Esophagus mucosa (tissue), 1 donor: ENCODE measurements at places on chromosomes 11 and 22. TPM values are rescaled to one million over a fixed set of nuclear protein-coding genes. Genes with fewer than 3 reads are reported as not detected.

DNA sequence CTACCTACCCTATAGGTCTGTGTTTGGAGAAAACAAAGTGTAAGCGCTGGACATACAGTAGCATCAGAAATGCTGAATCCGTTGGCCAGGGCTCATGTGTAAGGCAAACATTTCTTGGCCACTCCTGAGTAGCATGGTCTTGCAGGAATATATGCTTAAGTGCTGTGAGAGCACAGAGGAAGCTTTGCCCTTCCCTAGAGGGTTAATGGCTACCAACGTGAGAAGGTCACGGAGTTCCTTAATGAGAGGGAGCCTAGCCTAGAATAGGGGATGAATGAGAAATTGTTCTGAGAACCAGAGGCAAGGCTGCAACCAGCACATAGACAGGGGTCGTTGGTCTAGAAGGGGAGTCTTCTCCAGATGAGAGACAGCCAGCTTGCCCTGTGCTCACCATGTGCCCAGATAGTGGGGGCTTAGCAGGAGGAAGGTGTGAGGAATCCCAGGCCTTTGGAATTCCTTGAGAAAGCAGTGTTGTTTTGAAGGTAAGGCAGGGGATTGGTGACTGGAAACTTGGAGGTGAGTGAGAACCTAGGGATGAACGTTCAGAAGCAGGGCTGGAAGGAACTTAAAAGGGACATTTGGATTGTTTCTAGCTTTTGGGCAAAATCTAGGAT, 29.5 kb downstream of the RCOR2 start:
- ATAC-seq: no peak

DNA sequence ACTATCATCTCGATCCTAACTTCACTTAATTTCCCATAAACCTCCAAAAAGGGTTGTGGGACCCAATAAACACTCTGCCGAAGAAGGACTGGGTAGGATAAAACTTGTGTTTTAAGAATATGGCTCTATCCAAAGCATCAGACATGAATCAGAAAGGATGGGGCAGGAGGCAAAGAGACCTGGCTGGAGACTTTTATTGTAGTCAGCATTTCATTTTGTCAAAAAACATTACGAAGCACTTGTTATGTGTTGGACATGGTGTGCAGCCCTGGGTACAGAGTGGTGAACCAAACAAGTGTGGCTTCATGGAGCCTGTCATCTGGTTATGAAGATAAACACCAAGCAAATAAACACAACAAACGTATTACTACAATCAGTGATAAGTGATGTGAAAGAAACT, 17.3 kb downstream of the IL10RA start:
- ATAC-seq: no peak

DNA sequence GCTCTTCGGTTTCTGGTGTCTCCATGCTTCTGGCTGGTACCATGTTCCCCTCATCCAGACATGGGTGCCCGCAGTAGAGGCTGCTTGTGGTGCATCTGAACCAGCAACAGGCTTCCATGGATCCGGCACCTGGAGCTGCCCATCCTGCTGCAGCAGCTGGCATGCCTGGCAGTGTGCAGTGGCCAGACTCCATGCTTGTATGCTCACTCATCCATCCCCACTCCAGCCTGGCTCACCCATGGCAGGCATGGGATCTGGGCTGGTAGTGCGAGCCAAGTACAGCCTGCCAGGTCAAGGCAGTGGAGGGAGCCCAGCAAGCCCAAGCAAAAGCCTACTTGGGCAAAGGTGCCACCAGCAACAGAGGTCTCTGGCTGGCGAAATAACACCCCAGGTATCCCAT, 6.2 kb upstream of the OR5W2 start:
- ATAC-seq: no peak

Gene CHST1
- total RNA-seq: 3.0 TPM
